ENCODE measurements at places on chromosomes 1 and 21. TPM values are rescaled to one million over a fixed set of nuclear protein-coding genes. Genes with fewer than 3 reads are reported as not detected.
A peak's percentile ranks its signal among the peaks of the same experiment; 100 is the strongest.

NR0B2 gene
- total RNA-seq: not detected

DNA sequence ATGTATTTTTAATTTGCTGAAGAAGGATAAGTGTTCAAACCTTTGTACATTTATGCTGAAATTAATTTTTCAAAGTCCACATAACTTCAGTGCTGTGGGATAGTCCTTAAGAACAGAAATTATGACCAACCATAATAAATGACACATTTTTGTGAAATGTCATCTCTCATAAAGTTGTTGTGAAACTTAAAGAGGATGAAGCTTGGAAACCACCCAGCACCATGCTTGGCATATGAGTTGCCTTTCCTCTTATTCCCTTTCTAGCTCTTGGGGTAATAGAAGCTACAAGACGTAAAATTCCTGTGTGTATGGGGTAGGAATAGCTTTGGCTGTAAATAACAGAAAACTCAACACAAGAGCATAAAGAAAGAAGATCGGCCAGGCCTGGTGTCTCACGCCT is 18.9 kb upstream of the USP24 start:
- no peak for DNase-seq

DNA sequence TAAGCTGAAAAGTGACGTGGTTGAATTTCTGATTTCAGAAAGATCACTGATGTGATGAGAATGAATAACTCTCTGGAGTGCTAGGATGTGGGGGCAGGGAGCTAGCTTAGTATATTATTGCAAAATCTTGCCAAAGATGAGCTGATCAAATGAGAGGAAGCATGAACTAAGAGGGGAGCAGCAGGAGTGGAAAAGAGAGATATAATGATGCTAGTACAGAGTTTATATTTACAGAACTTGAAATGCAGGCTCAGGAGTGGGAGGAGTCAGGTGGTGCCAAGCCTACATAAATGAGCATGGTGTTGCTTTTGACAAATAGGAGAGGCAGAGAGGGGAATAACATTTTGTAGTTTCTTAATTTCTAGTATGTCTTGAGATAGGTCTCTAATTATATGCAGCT is 38.1 kb upstream of the NBL1 start:
- DNase-seq: no peak

DNA sequence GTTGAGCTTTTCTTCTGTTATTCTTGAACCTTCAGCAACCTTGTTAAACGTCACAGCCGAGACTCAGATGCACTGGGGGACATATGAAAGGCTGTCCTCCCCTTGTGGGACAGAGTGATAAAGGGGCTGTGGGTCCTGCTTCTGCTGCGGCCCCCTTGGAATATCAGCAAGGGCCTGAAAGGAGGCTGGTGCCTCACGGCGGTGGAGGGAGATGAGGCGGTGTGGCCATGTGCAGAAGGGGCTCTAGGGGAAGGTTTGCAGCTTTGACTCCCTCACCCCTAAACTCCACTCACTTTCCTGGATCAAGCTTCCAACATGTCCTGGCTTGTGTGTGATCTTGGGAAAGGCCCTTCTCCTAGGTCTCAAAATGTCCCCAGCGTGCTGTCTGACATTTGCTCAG is 270.7 kb upstream of the CSF3R start:
- no peak for DNase-seq

SLFNL1 gene
- 0.62 TPM for total RNA-seq

DNA sequence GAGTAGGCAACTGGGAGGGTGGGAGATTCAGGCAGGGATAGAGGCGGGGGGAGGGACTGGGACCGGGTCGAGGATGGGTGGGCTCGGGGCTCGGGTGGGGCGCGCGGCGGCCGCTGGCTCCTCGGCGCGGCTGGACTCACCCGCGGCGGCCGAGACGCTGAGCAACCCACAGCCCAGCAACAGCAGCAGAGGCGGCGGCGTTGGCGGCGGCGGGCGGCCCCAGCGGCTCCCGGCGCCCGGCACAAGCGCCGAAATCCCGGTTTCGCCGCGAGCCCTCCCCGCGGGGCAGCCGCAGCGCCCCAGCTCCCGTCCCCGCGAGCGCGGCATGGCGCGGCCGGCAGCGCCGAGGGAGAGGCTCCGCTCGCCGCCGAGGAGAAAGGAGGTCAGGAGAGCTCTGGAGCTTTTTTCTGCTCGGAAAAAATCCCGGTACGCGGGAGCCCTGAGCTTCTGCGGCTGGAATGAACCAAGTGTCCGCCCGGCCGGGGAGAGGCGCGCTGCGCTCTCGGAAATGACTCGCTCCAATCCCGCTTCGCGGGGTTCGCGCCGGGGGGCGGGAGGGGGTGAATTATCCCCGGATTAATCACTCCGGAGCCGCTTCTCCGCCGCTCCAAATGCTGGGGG is at the start of gene CSMD2:
TSS of gene CSMD2 (minus strand) at position 460 of the 621 bp plus-strand sequence. CDS start at position 327, 133 bp downstream.
- DNase-seq: peak; percentile 69

SPRR2B gene
- not detected for total RNA-seq

- DNase-seq: no peak
These were observed 2.1 kb downstream of the GALNT2 start for GRCh38 chr1:230068952-230069684.

DNA sequence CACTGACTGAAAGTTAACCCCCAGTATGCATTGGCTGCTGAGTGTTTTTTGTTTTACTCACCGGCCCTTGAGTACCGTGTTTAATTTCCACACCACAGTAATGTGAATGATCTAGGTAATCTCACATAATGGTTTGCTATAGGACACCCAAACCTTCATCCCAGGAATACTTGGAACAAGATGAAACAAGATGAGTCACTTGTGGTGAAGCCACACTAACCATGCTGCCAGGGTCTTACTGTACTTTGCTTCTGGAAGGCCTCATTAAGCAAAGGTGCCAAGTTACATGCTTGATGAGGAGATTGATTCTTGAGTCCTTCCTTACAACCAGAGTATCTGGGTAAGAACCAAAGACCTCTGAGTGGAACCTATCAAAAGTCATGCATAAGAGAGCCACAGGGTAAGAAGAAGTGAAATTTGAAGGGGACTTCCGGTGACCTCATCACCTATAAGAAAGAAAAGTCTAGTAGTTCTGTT is 163.3 kb downstream of the NRIP1 start:
- no peak for DNase-seq

DNA sequence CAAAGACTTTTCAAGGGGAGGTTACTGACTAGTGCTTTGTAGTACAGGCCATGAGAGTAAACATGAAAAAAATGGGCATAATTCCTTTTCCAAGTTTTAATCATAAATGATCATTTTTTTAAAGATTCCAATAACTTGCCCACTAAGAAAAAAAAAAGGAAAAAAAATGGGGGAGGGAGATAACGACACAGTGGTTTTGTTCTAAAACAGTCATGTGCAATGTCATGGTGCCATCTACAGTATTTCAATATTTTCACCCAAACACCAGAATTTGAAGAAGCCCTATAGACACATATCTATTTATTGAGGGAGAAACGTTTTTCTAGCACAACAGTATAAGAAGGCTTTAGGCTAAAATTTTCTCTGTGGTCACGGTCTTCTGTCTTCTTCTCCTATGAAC is 250.2 kb downstream of the LTN1 start:
- no peak for DNase-seq

- DNase-seq: no peak
These were observed 1.6 kb upstream of the ANKRD65 start for GRCh38 chr1:1422465-1423244.

- no peak for DNase-seq
These were observed 41.1 kb upstream of the KCNQ4 start for GRCh38 chr1:40742363-40743061.

DNA sequence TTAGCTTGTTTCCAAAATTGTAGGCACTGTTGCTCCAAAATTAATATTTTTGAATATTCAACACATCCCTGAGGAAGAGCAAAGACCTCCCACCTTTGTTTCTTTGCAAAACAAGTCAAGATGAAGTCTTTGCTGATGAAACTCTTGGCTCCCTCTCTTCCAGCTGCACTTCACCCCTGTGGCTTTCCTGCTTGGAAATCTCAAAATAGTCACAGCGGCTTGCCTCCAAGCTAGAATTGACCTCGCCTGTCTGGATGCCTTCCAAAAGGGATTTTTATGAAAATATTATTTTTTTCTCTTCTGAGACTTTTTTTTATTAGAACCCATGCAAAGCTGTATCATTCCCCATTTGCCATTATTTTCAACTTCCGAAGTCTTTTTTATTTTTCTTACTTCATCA is 71.1 kb upstream of the MROH9 start:
- peak; percentile 72 for DNase-seq

- DNase-seq: no peak
These were observed 184.9 kb downstream of the DUSP10 start for GRCh38 chr1:221557013-221557412.

- no peak for DNase-seq
These were observed 19.7 kb upstream of the ABCG1 start for GRCh38 chr21:42198929-42199867.

DNA sequence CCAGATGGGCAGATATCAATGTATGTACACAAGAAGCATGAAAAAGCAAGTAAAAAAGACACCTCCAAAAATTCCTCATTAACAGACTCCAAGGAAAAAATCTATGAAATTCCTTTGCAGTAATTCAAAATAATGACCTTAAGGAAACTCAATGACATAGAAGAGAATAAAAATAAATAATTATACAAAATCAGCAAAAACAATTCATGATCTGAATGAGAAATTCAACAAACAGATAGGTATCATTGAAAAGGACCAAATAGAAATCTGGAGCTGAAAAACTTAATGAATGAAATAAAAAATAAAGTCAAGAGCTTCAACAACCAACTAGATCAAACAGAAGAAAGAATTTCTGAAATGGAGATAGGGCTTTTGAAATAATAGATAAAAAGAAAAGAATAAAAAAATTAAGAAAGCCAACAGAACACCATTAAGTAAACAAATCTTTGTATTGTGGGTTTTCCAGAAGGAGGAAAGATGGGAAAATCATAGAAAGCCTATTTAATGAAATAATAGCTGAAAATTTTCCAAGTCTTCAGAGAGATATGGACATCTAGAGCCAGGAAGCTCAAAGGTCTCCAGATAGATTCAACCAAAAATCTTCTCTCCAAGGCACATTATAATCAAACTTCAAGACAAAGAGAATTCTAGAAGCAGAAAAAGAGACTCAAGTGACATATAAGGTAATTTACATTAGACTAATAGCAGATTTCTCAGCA is 52.0 kb upstream of the KCNK1 start:
- DNase-seq: no peak

ILDR2 gene
- total RNA-seq: 6.7 TPM

DNA sequence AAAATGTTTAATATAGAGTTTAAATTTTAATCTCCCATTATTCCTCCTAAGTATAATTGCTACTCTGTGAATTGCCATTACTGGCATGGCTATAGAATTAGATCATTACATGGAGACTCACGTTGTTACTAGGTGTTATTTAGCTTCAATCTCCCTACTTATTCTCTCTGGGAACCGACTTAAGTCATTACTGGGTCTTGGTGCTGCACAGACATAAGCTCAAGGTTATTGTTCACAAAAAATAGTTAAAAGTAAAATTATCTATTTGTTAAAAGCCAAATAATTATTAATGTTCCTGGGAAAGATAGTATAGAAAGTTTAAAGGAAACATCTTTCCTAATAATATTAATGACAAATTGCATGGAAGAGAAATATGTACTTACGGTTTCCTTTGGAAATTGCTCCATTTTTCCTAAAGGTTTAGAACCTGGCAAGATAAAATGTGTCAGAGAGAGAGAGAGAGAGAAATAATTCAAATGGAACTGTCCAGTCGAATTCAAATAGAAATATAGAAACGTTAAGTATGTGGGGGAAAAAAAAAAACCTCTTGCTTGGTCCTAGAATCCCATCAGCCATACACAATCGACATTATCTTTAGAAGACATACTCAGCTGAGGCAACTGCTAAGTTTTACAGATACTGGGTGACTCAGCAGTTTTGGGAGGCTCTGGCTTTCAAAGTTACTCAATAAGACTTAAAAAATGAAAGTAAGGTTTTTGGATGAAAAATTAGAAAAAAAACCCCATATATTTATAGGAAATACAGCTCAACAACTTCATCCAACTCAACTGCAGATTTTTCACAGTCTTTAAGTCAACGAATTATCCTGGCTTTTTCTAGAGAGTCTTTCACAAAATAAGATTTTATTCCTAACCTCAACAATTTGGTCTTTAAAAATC is at the start of gene SPTA1:
TSS of gene SPTA1 (minus strand) at position 605 of the 899 bp plus-strand sequence. CDS start at position 407, 198 bp downstream.
- DNase-seq: no peak

GPA33 gene
- total RNA-seq: not detected

DNA sequence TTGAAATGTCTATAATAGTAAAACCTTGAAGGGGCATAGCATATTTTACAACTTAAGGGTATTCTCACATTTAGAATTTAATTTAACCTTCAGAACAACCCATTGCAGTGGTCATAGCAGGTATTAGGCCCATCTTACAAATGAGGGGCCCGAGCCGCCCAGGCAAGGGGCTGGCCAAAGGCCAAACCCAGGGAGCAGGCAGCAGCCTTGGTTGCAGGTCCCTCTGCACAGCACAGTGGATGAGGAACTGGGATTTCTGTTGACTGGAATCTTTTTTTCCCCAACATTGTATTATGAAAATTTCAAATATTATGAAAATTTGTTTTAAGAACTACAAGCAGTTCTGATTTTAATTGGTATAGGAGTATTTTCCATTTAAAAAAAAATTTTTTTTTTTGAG is 33.2 kb downstream of the CCSAP start:
- no peak for DNase-seq

DNA sequence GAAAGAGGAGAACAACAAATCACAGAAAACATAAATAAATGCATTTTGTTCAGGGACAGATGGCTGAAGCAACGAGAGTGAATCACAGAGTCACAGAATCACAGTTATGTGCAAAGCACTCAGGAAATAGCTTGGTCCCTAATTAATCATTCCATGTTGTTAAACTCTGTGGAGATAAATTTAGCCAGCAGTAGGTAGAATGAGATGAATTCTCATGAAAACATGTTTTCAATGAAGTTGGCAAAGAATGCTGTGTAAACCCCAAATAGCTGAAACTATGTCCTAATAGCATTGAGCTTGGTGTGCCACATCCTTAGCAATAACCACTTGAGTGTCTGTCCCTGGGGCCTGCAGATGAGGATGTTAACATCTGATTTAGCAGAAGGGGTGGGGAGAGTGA is 20.4 kb downstream of the LEPR start:
- DNase-seq: no peak

DNA sequence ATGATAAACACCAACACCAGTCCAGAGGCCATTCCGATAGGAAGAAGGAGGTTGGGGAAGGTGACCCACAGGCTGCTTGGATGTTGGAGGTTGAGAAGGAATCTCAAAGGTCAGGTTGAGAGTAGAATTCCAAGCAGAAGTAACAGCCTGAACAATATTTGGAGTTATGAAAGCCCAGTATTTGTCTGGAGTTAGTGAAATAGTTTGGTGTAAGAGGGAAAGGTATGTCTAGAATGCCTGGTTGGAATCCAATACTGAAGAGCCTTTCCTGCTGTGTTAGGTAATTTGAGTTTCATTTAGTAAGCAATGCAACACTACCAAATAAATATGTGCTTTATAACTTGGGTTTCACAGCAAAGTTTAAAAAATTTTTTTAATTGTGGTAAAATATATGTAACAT is 70.5 kb upstream of the MCOLN3 start:
- DNase-seq: no peak

BCAS2 gene
- total RNA-seq: 25.2 TPM

AKR7A3 gene
- total RNA-seq: 1.6 TPM

Data from sciatic nerve (tissue), 2 donors.